IPS DF 6.9 (cell line): ENCODE measurements at places on chromosomes 2 and 18.

DNA sequence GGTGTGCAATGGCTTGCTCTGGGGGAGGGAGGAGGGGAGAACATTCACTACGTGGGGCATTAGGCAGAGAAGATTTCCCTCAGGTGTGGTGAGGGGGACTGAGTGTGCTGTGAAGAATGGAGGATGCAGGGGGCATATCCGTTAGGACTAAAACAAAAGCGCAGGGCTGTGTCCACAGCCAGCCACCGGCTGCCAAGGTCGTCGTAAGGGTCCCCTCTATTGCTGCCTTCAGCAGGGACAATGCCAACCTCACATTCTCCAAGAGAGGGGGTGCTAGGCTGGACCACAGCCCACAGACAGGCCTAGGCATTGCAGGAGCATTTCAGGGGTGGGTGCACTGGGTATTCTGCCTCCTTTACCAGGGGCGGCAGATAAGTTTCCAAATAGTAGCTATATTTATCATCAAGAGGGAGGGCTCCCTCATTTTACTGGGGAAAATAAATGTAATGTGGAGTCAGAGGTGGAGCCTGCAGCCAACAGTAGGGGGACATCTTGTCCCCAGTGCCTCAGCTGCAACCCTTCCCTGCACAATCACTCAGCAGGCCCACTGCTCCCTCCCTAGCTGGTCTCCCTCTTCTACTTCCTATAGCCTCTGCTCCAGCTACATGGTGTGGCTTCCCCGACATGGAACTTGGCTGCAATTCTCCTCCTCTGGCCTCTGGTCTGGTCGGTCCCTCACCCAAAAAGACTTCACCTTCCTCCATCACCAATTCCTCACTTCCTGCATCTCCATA lies 74.9 kb upstream of the OTOF start:
- 0 out of 2 replicates have a peak, but pooled peaks cover 2% of the 10 kb centered on the region for H3K4me1 ChIP-seq
- no peaks in the 10 kb centered on the region for H3K36me3 ChIP-seq
- DNase-seq, result no peak
- no peaks in the 10 kb centered on the region for H3K27me3 ChIP-seq

DNA sequence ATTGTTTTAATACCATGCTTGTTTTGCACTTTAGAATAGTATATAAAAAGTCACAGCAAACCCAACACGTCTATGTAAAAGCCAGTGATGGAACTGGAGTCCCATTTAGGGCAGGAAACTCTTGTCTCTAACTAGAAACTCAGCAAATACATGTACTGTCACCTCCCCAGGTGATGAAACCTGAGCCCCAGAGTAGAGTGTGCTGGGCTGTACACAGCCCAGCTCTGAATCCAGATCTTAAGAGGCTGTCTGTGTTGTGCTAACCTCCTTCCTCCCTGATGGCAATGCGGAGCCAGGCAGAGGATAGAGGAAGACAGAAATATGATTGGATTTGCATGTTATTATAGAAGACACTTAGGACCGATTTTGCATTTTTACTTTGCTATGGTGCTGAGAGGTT lies 317.5 kb upstream of the TRIB2 start:
- no peak overlapping the region for H3K27ac ChIP-seq
- no peak overlapping the region for H3K4me3 ChIP-seq
- no peaks in the 10 kb centered on the region for H3K27me3 ChIP-seq
- H3K36me3 ChIP-seq, result no peaks in the 10 kb centered on the region

DNA sequence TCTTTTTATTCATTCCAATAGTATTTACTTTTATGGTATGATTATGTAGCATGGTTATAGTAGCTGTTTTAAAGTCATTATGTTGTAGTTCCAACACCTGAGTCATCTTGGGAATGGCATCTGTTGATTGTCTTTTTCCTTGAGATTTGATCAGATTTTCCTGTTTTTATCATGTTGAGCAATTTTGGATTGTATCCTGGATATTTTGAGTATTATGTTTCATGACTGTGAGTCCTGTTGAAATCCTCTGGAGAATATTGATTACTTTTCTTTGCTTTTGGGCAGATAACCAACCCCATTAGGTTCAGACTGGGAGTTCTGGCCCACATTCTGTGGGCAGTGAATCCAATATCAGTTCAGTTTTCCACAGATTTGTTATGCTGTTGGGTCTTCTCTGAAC lies 163.2 kb upstream of the SPRED2 start:
- DNase-seq, result no peak
- no peak overlapping the region for H3K27ac ChIP-seq
- H3K27me3 ChIP-seq, result no peaks in the 10 kb centered on the region
- H3K4me1 ChIP-seq, result no peaks in the 10 kb centered on the region
- H3K36me3 ChIP-seq, result no peaks in the 10 kb centered on the region

- H3K27ac ChIP-seq, result no peak overlapping the region
- no peaks in the 10 kb centered on the region for H3K27me3 ChIP-seq
- H3K4me3 ChIP-seq, result no peak overlapping the region
- no peak for DNase-seq
- H3K36me3 ChIP-seq, result no peaks in the 10 kb centered on the region
Measured at GRCh38 chr2:3488061-3488531, 31.2 kb downstream of the ADI1 start.

DNA sequence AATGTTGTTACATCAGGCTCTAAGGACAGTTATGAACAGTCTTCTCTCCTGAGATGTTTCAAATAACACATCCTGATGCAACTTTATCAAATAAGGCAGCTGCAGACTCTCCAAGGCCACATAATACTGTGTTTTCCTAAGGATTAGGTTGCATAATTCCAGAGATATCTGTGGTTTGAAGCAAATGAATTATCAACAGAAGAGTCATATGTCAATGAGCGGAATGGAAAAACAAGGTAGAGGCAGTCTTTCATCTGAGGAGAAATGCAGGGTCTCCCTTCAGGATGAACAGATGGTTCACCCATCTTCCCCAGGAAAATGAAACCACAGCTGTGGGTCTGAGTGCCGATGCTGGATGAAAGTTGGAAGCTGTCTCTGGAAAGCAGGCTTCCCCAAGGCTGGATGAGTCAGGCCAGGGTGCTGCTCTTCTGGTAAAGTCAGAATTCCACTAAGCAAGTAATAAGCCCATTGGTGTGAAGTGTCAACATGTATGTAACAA lies 22.2 kb downstream of the LYG1 start:
- H3K4me3 ChIP-seq, result no peak overlapping the region
- DNase-seq, result no peak
- H3K4me1 ChIP-seq, result no peaks in the 10 kb centered on the region
- H3K27ac ChIP-seq, result no peak overlapping the region
- H3K27me3 ChIP-seq, result no peaks in the 10 kb centered on the region; the same call in 1 of the 2 replicates
- no peaks in the 10 kb centered on the region for H3K36me3 ChIP-seq

DNA sequence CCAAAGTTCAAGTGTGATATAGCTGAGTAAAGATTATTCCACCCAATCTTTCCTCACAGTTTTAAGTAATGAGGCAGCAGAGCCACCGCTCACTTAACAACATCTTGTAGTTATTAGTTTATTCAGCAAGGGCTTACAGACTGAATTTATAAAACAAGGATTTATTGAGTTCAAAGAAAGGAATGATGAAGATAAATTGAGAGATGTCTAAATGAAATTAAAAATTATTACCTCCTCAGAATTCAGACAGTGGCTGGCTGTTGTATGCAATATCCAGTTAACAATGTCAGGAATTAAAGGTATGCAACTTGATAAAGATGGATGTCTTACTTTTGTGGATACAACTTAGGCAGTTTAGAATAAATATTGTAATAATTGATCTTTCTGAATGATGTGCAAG lies 927.3 kb upstream of the CDH2 start:
- no peak overlapping the region for H3K27ac ChIP-seq
- no peak overlapping the region for H3K4me3 ChIP-seq
- no peaks in the 10 kb centered on the region for H3K27me3 ChIP-seq
- H3K4me1 ChIP-seq, result no peaks in the 10 kb centered on the region
- H3K36me3 ChIP-seq, result no peaks in the 10 kb centered on the region
- no peak for DNase-seq

GRCh38 chr2:128492966-128493811 lies 174.5 kb upstream of the HS6ST1 start:
- no peak for DNase-seq
- peaks cover 16% of the 10 kb centered on the region; the same call in 1 of the 2 replicates for H3K4me1 ChIP-seq
- H3K4me3 ChIP-seq, result no peak overlapping the region
- H3K36me3 ChIP-seq, result no peaks in the 10 kb centered on the region
- H3K27ac ChIP-seq, result no peak overlapping the region
- no peaks in the 10 kb centered on the region for H3K27me3 ChIP-seq

DNA sequence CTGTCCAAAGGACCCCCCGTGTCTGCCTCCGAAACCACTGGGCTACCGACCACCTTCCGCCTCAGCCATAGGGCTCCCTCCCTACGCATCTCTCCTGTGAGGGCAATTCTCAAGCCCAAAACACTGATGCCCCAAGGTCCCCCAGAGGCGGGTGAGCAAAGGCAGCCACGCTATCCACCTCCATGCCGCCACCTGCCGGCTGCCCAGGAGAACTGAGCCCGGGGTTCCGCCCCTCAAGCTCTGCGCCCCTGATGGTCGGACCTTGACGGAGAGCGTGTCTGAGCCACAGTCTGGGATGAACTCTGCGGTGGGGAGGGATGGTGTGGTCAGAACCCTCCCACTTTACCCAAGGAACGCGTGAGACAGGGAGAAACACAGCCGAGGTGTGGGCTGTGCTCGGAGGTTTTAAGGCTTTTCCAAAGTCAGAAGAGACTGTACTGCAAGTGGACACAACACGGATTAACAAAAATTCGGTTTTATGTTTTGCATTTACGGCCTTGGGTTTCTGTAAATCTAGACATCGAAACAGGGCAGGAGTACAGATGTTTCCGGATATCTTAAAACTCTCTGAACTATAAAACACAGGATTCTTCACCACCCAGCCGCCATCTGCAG lies 114.1 kb downstream of the ZNF516 start:
- 0 out of 2 replicates have a peak, but pooled peaks cover 2% of the 10 kb centered on the region for H3K4me1 ChIP-seq
- H3K27ac ChIP-seq, result no peak overlapping the region
- peaks cover 9% of the 10 kb centered on the region; the same call in 1 of the 2 replicates for H3K36me3 ChIP-seq
- H3K4me3 ChIP-seq, result no peak overlapping the region

DNA sequence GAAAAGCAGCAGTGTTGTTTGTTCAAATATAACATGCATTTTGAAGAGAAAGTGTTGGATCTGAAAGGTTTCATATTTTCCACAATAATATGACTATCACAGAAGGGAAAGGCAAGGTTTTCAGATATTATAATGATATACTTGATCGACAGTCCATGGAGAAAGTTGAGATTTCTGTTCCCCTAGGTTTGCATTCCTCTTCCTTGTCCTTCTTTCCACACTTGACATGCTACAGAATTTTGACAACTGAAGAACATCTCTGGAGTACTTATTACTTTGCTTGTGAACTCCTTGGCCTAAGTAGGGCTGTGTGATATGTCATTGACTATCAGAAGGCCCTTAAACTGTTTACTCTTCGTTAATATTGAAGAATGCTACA lies 46.5 kb downstream of the TMEFF2 start:
- no peak overlapping the region for H3K27ac ChIP-seq
- DNase-seq, result no peak
- no peaks in the 10 kb centered on the region for H3K27me3 ChIP-seq

- H3K27me3 ChIP-seq, result no peaks in the 10 kb centered on the region
- no peaks in the 10 kb centered on the region for H3K36me3 ChIP-seq
- DNase-seq, result no peak
- no peak overlapping the region for H3K4me3 ChIP-seq
Measured at GRCh38 chr2:122639176-122639575, 883.7 kb downstream of the TSN start.

DNA sequence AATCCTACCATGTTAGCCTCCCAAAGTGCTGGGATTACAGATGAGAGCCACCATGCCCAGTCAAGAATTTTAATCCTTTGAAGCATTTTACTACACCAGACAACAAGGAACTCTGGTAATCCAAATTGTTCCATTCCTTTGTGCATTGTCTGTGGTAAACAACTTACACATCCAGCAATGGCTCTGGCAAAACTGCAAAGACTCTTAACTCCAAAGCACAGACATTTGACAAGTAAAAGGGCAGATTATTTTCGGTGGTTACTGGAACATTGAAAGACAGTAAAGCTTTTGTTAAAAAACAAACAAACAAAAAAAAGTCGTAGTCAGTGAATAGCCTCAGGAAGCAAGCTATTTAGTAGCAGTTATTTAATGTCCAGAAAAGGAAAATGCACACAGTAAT lies 33.2 kb upstream of the RMND5A start:
- no peak for DNase-seq
- H3K27me3 ChIP-seq, result no peaks in the 10 kb centered on the region
- H3K4me1 ChIP-seq, result no peaks in the 10 kb centered on the region
- H3K4me3 ChIP-seq, result no peak overlapping the region

DNA sequence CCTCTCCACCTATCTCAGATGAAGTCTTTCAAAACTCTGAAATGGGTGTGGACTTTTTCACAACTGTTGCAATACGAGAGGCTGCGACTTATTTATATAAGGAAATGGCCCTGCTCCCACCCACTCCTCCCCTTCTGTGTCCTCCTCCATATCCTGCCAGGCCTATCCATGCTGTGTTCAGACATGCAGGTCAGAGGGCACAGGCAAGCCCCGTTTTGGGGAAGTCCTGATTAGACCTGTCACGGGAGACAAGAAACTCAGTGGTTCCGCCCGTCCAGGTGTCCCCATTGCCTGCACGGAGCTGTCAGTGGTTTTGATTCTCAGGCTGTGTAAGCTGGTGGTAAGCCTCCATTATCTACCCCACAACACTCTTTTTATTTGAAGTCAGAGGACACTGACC lies 99.6 kb upstream of the MGAT5 start:
- no peak for DNase-seq
- no peaks in the 10 kb centered on the region for H3K36me3 ChIP-seq
- H3K27me3 ChIP-seq, result no peaks in the 10 kb centered on the region
- no peaks in the 10 kb centered on the region for H3K4me1 ChIP-seq
- no peak overlapping the region for H3K27ac ChIP-seq

DNA sequence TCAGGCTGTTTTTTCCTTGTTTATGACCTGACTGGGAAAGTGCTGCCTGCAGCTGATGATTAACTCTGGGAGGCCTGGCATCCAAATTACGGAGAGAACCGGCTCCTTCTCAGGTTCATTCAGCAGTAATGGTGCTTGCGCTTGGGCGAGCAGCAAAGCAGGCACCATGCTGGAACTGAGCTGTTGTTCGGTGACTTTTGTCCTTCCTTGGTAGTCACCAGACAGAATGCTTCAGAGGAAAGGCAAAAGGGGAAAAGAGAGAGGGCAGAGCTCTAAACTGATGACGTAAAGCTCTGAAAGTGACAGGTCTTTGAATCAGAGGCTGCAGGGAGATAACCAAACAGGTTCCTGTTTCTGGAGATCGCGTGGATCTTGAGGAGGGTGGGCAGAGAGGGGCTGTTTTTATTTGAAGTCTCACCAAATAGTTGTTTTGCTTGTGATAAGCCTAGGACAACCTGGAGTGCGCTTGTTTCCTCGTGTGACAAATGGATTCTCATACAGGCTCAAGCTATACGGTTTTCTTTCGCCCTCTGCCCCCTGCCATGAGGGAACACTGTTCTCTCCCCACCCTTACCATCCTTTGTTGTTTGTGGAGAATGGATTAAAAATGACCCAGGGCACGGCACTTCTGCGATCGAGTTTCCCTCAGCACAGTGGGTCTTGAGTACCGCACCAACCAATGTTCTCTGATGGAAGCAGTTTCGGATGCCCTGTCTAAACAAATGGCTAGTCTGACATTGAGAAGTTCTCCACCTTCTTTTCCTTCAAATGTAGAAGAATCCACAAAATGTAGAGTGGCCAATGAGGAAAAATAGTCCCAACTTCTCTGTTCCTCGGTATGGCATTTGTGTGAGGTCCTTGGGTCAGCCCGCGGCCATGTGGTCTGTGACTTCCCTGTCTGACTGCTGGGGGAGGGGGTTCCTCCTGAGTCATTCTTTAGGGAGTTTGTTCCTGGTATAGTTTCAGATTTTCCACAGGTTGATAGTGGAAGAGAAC lies 1.3 kb downstream of the RASGRP3 start:
- H3K27me3 ChIP-seq, result no peaks in the 10 kb centered on the region
- H3K4me3 ChIP-seq, result no peak overlapping the region
- no peak for DNase-seq
- peaks cover 2% of the 10 kb centered on the region; the same call in 1 of the 2 replicates for H3K4me1 ChIP-seq
- H3K36me3 ChIP-seq, result no peaks in the 10 kb centered on the region
